Mesenteric fat pad (tissue), 1 donor: ENCODE measurements at places on chromosomes 16 and 17.
A peak's percentile ranks its signal among the peaks of the same experiment; 100 is the strongest.

GRCh38 chr17:10125531-10126275 lies 72.7 kb downstream of the GAS7 start:
- DNase-seq = no peak

DNA sequence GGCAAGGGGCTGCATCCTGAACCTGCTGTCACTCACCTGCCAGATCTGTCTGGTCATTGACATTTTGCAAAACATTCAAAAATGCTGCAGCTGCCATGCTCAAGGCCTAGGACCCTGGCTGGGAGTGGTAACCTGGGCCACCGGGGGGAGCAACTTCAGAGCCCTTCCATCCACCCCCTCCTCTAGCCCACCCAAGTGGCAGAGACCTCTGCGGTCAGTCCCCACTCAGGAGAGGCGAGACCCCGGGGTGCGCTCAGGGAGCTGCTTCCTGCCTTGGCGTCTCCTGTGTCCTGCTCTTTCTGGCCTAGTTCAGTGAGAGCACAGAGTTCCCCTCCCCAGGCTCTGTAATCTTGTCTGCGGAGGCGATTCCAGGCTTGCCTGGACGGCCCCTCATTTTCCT lies 108.8 kb downstream of the CCDC182 start:
- DNase-seq = no peak

DNA sequence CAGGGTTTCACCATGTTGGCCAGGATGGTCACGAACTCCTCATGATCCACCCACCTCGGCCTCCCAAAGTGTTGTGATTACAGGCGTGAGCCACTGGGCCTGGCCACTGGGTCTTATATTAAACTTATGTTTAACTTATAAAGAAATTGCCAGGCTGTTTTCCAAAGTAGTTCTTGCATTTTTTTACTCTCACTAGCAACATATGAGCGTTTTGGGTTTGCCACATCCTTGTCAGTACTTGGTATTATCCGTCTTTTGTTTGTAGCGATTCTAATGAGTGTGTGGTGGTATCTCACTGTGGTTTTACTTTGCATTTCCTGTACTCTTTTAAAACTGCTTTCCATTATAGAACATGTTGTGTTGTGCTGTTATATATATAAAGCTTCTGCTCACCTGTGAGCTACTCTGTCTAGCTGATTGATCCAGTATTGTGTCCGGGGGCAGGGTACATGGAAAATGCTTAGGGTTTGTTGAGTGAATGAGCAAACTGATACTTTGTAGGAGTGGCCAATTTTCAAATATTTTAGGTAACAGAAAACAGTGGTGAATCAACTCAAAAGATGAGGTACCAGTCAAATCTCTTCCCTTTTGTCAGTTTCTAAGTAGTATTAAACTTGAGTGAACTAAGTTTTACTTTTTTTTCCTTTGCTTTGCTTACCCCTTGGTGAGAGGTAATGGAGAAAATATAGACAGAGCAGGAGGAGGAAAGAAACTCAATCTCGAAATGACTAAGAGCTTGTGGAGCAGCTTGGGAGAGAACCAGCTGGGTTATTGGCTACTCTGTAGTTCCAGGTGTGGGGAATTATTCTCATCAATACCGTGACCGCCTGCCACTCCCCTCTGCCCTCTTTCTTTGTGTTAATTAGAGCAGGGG lies 75.8 kb downstream of the PITPNC1 start:
- DNase-seq = peak; percentile 33

DNA sequence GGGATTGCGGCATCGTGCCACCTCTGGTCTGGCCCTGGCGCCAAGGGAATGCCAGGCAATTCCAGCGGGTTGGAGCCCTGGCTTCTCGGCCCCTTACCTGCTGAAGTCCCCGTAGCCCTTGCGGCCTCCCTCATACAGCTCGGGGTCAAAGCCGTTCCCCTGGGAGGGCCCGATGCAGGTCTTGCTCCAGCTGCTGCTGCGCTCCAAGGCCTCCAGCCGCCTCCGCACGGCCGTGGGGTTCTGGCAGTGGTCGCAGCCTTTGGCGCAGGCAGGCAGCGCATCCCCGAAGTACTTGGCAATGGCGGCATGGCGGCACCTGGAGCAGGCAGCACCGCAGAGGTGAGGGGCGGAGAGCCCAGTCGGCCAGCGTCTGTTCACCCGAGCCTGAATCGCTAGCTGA lies 1.9 kb upstream of the SMIM5 start:
- DNase-seq = no peak

DNA sequence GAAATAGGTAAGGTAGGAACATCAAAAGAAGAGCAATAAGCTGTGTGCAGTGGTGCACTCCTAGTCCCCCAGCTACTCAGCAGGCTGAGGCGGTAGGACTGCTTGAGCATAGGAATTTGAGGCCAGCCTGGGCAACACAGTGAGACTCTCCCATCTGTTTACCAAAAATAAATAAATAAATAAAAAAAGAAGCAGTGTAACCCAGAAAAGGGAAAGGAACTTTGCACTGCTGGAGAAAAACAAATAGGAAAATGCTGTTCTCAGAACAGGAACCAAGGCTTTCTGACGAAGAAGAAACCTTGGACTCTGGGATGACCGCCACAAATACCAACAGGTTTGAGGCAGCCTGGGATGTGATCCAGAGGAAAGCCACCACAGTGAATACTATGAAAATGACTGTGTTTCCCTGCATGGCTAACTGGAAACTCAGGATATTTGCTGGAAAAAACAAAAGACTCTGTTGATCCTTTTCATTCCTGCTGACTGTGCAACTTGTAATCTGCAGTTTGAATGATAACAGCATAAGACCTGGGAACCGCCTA lies 41.2 kb downstream of the TTC19 start:
- no peak for DNase-seq

DNA sequence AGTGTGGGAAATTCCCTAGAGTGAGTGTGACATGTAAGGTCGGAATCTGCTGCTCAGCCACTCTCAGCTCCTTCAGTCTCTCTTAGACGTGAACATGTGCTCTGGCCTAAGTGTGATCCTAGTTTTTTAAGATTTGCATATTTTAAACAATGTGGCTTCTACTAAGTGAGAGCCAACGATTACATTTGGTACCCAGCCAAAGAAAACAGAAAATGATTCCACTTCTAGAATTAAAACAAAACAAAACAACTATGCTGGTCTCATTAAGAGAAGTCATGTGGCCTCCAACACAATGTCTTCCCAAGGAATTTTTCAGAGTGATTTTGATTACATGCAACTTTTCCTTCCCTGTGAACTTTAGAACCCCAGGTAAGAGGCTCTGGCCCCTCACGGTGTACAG lies 10.1 kb downstream of the TMEM238L start:
- no peak for DNase-seq

GRCh38 chr17:82681547-82681946 lies 17.0 kb downstream of the RAB40B start:
- no peak for DNase-seq

DNA sequence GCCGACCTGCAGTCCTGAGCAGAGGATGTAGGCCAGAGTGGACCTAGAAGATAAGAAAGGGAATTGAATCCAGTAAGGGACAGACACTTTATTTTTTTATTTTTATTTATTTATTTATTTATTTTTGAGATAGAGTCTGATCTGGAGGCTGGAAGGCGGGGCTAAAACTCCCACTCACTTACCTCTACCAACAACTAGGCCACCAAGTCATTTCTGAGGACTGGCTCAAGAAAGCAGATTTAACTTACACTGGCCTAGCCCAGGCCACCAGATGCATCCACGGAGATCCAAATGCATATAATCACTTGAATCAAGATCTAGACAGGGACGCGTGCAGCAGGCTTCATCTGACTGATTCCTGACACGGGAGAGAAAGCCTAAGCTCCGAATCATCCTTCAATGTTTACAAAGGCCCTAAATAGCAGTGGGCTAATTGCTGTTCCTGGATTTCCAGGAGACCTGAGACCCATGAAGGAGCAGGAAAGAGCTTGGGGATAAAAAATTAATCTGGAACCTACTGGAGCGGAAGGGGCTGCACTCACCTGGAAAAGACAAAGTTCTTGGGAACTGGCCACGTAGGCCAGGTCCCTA lies 1.1 kb upstream of the ALOX12 start:
- DNase-seq = no peak

GRCh38 chr16:12461201-12461600 lies 342.5 kb downstream of the CPPED1 start:
- DNase-seq = peak; percentile 4
